Activated CD4-positive, alpha-beta T cell treated with anti-CD3 and anti-CD28 coated beads for 4 hours (primary cell): ENCODE measurements at places on chromosomes 2 and 18.

DNA sequence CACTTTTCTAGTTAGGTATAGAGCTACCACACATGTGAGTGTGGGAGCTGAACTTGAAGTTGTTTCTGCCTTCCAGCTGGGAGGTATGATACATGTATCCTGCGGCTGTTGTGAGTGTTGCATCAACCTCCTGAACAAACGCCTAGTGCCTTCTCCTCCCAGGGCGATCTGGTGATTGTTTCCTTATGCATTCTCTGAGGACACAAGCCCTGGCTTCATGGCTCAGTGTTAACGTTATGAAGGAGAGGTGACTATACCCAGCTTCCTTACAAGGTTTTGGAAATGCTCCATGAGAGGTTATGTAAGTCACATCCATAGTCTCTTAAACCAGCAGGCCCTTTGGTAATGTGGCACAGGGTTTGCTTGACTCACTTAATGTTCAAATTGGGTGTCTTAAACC lies 64.9 kb downstream of the SPRED2 start:
- no peak for DNase-seq

- DNase-seq, result no peak
Observed at GRCh38 chr18:24187049-24187448, 48.2 kb downstream of the CABYR start.

GRCh38 chr2:138779781-138780445 lies at the start of gene NXPH2:
NXPH2 (minus strand) TSS chr2:138780390; CDS start chr2:138780241, 149 bp downstream.
- DNase-seq, result no peak

DNA sequence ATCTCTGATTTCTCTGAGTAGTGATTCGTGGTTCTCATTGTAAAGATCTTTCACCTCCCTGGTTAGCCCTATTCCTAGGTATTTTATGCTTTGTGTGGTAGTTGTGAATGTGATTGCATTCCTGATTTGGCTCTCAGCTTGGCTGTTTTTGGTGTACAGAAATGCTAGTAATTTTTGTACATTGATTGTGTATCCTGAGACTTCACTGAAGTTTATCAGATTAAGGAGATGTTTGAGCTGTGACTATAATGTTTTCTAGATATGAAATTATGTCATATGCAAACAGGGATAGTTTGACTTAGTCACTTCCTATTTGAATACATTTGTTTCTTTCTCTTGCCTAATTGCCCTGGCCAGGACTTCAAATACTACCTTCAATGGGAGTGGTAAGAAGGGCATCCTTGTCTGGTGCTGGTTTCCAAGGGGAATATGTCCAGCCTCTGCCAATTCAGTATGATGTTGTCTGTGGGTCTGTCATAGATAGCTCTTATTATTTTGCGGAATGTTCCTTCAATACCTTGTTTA lies 251.9 kb upstream of the ZNF804A start:
- no peak for DNase-seq

DNA sequence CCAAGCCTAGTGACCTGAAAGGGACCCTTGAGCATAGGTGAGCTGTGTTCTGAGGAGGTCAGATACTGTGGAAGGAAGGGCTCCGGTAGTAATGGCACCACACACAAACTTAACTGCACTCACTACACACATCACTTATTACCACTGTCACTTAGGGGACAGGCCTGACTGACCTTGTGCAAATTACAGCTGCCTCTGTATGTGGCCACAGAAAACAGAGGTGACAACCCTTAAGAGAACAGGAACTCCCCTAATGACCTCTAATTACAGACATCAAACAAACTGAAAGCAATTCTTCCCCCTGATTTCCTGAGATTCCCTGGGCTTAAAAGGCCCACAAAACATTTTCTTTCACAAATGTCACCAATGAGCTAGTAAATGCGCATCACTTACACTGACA lies 360.6 kb downstream of the RND3 start:
- DNase-seq, result no peak

DNA sequence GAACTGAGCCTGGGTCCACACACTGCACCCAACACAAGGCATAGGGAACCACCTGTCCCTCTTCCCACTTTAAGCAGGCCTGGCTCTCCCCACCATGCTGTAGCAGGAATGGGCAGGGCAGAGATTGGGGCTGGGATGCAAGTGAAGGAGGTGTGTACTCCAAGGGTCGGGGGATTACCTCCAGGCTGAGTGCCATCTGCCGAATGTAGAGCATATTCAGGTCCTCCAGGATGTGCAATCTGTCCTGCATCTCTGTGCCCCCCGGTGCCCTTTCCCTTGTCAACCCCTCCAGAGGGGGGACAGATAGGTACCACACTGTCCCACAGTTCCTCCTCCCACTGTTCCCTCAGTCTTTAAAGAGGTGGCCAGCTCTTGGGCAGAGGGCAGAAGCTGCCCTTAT lies 2.4 kb downstream of the RTKN start:
- DNase-seq, result no peak

- DNase-seq, result peak; percentile 91
Observed at GRCh38 chr2:120223034-120223912, at the start of gene TMEM185B. TMEM185B (minus strand) TSS chr2:120223400; CDS start chr2:120222976, 424 bp downstream.

- DNase-seq, result no peak
Observed at GRCh38 chr18:51196811-51197660, 445 bp downstream of the MEX3C start.

DNA sequence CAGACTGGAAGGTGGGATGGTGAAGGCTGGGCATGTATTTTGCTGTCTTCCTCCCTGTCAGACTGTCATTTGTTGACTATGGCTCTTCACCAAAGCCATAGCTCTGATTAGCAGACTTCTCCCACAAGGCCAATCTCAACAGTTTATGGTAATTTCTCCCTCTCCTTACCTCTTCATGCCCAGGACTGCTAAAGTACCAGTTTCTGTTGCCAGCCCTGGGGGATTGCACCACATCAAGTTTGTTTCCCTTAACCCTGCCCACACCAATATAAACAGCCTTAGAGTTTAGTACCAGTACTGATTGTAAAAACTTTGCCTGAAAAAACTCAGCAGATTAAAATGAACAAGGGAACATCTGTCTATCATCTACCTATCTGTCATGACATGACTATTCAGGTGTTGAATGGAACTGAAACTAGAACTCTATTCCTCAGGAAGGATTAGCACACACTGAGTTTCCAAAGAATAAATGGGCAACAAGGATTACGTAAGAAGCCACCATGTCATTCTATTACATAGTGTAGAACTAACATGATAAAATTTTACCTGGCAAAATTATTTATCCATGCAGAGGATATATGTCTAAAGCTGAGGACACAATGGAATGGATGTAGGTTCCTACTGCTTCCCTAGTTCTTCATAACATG lies 13.7 kb downstream of the FEZ2 start:
- DNase-seq, result no peak

- DNase-seq, result no peak
Observed at GRCh38 chr18:30730915-30731314, 311.6 kb downstream of the DSC3 start.

DNA sequence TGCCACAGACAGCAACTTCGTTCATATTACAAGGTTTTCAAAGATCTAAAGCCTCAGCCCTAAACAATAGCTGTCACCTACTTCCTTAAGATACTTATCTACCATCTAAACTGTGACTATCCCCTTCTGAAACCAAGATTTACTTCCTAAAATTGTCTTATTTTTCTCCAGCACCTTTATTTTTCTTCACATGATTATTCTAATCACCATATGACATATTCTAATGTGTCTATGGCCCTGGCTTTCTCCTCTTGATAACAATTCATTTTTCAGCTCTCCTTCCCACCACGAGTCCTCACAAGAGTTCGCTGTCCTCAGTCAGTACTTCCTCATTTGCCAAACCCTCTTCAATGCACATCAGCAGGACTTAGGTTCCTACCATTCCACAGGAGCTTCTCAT lies 53.9 kb downstream of the RTTN start:
- DNase-seq, result no peak

- DNase-seq, result no peak
Observed at GRCh38 chr2:200438251-200438650, 71.6 kb downstream of the KCTD18 start.

GRCh38 chr2:238114851-238115660 lies 14.9 kb downstream of the ESPNL start:
- no peak for DNase-seq

DNA sequence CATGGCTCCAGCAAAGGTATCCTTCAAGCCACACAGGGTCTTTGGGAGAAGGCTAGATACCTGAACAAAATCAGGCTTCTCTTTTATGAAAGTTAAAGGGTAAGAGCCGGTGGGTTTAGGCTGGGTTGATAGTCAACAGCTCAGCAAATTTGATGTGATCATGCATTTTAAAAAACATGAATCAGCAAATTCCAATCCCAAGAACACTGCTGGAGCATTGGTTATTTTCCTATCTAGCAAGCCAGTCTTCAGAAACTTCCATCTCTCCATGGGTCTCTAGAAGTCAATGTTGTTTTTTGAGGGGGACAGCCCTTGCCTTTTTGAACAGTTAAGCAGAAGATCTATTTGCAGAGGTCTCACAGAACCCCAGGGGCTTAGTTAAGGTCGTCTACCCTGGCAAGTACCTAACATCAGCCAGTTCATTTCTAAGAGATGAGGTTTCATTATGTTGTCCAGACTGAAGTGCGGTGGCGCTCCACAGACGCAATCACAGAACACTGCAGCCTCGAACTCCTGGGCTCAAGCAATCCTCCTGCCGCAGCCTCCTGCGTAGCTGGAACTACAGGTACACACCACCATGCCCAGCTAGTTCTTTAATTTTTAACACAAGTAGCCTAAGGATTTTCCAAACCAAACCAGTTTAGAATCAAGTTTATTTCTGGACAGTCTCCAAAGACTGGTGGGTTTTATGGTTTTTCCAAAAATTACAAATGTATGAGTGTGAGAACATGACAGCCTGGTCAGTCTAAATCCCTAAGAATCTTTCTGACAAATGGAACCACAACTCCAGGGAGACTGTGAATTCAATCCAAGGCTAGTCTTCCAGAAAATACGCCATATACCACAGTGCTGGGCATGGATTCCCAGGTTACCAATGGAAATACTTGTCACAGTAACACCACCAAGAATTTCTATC lies 4.1 kb upstream of the ZCCHC2 start:
- no peak for DNase-seq

DNA sequence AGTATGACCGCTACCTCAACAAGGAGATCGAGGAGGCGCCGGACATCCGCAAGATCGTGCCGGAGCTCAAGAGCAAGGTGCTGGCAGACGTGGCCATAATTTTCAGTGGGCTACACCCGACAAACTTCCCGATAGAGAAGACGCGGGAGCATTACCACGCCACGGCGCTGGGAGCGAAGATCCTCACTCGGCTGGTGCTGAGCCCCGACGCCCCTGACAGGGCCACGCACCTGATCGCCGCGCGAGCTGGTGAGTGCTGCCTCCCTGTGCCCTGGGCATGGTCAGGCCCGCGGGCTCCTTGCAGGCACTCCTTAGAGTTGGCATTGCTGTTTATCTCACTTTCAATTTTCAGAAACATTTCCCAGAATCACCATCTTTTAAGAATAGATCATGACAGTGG lies 35.7 kb downstream of the CTDP1 start:
- no peak for DNase-seq

DNA sequence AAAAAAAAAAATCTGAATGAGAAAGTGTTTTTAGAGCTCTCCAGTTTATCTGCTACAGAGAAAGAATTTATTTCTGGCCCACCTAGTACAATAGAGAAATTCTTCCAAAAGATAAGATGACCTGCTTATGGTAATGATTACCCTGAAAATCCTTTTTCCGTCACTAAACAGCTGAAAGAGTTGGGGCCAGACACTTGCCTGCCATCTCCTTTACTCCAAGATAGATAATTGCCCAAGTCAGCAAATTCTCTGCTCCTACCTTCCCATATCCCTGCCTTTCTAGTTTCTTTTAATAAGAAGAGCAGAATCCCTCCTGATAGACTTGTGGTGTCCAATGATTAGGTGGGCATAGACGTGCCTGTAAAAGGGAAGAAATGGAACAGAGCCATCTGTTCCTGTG lies 28.1 kb downstream of the EIF4E2 start:
- DNase-seq, result no peak

DNA sequence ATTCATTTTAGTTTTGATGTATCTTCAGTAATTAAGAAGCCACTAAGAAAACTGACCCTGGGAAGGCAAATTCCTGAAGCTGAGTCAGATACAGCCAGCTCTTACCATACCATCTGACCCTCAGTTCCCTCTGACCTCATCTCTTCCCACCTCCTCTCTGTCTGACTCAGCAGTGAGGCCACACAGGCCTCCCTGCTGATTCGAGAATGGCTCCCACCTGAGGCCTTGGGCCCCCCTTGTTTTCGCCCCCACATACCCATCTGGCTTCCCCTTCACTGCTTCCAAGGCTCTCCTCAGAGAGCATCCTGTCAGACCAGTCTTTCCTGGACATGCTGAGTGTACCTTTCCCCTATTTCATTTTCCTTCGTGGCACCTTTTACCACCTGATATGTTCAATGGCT lies 71.0 kb upstream of the CYP1B1 start:
- DNase-seq, result no peak

GRCh38 chr2:9462313-9462712 lies 12.0 kb upstream of the IAH1 start:
- DNase-seq, result no peak

DNA sequence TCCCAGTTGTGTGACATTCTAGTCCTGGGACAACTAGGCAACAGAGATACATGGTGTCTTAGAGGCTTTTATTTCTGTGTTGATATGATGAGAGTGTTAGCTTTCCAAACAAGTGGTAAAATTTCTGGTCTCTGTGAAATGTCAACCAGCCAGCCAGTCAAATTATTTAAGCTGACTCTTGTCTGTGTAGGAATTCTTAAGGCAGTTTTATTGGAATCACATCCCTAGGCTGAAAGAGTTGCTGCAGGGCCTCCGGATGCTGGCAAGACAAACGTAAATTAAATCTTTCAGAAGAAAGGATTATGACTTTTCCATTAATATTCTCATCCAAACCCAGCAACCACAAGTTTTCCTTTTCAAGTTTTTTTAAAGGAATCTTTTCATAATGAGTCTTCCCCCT lies 44.6 kb downstream of the SERPINB7 start:
- DNase-seq, result no peak

- no peak for DNase-seq
Observed at GRCh38 chr18:78792094-78792493, 187.5 kb upstream of the SALL3 start.

GRCh38 chr2:129879614-129880180 lies 99.8 kb upstream of the RAB6C start:
- no peak for DNase-seq

DNA sequence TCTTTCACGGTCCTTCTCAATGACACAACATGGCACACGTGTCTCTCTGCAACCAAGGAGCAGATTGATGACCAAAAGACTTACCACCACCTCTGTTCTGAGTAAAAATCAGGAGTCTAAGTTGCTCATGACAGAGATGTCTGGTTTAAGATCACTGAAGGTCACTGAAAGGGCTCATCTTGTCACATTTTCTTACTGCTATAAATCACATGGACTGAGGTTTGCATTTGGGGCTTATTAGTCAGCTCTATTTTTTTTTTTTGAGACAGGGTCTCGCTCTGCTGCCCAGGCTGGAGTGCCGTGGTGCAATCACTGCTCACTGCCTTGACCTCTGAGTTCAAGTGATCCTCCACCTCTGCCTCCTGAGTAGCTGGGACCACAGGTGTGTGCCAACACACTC lies 19.4 kb downstream of the CFLAR start:
- DNase-seq, result no peak
